Stimulated activated CD4-positive, alpha-beta T cell treated with anti-CD3 and anti-CD28 coated beads, Interleukin-15, amount 100 ng/mL, for 1 hour (primary cell): ENCODE measurements at places on chromosomes 2 and 18.

GRCh38 chr2:172561270-172561669 is 5.4 kb downstream of the PDK1 start:
- no peak for DNase-seq

GRCh38 chr2:71589763-71590162 is 136.4 kb downstream of the DYSF start:
- no peak for DNase-seq

DNA sequence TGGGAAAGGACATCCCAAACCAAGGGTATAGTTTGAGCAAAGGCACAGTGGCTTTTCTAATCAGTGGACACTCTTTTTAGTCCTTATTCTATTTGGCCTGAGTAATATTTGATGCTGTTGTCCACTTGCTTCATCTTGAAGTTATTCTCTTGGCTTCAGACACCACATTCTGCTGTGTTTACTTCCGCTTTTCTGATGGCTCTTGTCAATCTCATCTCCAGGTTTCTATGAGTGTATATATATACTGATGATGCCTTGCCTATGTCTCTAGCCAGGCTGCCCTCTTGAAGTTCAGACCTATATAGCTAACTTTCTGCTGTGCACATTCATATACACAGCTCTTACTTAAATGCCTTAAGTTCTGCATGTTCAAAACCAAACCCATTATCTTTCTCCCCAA is 83.1 kb downstream of the EFEMP1 start:
- no peak for DNase-seq

GRCh38 chr2:39667104-39667885 is 1.6 kb downstream of the TMEM178A start:
- DNase-seq = no peak

DNA sequence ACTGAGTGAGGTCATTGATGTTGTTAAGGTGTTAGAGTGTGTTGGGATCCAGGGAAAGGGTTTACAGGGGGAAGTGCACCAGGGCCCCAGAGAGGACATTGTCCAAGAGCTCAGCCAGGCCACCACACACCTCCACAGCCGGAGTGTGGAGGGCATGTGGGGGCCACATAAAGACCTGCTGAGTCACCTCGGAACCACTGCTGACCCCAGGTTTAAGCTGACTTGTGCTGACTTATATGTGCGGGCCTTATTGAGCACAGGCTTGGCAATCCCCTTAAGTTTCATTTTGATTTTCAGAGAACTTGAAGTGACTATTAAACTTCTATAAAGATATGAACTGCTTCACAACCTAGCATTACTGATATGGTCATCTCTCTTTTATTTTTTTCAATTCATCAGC is 166.2 kb upstream of the MAP3K20 start:
- DNase-seq = no peak

GRCh38 chr2:176577054-176577453 is 307.8 kb downstream of the MTX2 start:
- DNase-seq = no peak
